ENCODE measurements at places on chromosomes 1 and 21. TPM values are rescaled to one million over a fixed set of nuclear protein-coding genes. Genes with fewer than 3 reads are reported as not detected.

- no peaks in the 10 kb centered on the region for H3K4me1 ChIP-seq
- H3K4me3 ChIP-seq, result no peak overlapping the region
- H3K27ac ChIP-seq, result no peak overlapping the region
Measured at GRCh38 chr1:79507770-79508169, 501.2 kb upstream of the ADGRL4 start.

GRCh38 chr1:19376428-19377372 is 64.6 kb downstream of the SLC66A1 start:
- no peaks in the 10 kb centered on the region for H3K27me3 ChIP-seq
- no peak overlapping the region for H3K4me3 ChIP-seq
- no peak overlapping the region for H3K27ac ChIP-seq
- peaks cover 27% of the 10 kb centered on the region for H3K36me3 ChIP-seq
- no peaks in the 10 kb centered on the region for H3K4me1 ChIP-seq

DNA sequence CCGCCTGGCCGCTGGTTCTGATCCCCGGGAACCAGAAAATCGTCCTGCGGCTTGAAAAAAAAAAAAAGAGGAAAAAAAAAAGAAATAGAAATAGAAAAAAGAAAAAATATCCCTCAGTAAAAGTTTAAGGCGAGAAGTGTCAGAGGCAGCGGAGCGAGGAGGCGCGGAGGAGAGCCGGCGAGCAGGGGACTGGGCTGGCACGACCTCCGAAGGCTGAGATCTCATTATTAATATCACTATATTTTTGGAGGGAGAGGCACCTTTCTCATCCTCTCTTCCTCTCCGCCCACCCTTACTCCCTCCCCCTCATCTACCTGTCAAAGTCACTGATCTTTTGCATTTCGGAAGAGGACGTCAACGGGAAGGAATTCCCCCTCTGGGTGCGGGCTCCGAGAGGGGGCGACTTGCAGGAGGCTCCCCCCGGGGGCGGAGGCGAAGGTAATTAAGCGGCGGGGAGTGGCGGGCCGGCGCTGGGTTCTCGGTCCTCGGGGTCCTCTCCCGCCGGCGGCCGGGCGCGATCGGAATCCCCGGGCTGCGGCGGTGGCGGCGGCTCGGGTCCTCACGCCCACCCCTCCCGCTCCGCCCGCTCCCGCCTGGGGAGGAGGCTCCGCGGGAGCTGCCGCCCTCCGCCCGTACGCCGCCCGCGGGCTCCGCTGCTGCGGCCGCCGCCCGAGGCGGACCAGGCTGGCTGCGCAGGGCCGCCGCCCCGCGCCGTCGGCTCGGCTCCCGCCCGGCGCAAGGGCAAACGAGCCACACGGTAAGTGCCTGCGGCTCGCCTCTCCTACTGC is at the start of gene NTNG1:
NTNG1 (plus strand) TSS at position 337 of the 788 bp plus-strand sequence.
- H3K4me3 ChIP-seq, result no peak within 1 kb of the TSS
- DNase-seq, result no peak
- H3K27me3 ChIP-seq, result no peaks in the 10 kb centered on the region
- H3K4me1 ChIP-seq, result peaks cover 4% of the 10 kb centered on the region
- no peaks in the 10 kb centered on the region for H3K36me3 ChIP-seq
- H3K27ac ChIP-seq, result no peak within 1 kb of the TSS

GRCh38 chr1:243393096-243393495 is 137.3 kb downstream of the SDCCAG8 start:
- H3K4me1 ChIP-seq, result no peaks in the 10 kb centered on the region
- no peak overlapping the region for H3K27ac ChIP-seq
- no peak overlapping the region for H3K4me3 ChIP-seq
- no peaks in the 10 kb centered on the region for H3K36me3 ChIP-seq
- no peaks in the 10 kb centered on the region for H3K27me3 ChIP-seq

GRCh38 chr1:109274533-109275476 is 8.1 kb downstream of the PSRC1 start:
- no peak overlapping the region for H3K4me3 ChIP-seq
- H3K4me1 ChIP-seq, result peaks cover 4% of the 10 kb centered on the region
- H3K27ac ChIP-seq, result no peak overlapping the region
- no peaks in the 10 kb centered on the region for H3K27me3 ChIP-seq

Gene CAPN9
- total RNA-seq, result not detected
